ENCODE measurements at places on chromosomes 5 and 9. TPM values are rescaled to one million over a fixed set of nuclear protein-coding genes. Genes with fewer than 3 reads are reported as not detected.

DNA sequence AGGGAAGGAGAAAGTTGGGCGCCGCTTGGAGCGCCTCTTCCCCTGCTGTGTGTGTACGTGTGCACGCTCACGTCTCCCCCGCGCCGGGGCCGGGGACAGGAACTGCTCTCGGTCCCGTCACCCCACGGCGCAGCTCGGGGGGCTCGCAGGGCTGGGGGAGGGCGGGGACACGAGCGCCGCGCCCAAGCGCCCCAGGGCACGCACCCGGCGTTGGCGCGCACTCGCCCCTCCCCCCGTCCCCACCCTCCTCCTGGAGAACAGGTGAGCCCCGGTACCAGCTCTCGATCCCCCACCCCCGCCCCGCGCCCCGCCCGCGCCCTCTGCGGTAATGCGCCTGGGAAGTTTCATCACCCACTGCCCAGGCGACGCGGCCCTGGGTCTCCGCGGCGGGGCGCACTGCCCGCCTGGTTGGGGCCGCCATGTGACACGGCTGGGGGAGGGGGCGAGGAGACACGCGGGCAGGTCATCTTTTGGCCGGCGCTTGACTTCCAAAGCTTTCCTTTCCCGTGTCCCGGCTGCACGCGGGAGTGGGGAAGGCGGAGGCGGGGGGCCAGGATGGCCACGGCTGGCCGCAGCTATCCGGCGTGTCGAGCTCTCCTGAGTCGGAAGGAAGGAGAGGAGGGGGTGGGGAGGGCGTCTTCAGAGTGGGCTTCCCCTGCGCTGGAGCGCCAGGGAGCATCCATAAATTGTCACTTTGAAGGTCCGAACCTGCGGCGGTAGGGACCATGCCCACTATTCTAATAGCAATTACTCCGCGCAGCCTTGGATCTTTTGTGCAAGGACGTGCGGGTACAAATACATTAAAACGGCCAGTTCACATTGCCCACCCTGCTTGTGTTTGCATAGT, 1.5 kb upstream of the STC2 start:
- peak; percentile 69 for DNase-seq

DNA sequence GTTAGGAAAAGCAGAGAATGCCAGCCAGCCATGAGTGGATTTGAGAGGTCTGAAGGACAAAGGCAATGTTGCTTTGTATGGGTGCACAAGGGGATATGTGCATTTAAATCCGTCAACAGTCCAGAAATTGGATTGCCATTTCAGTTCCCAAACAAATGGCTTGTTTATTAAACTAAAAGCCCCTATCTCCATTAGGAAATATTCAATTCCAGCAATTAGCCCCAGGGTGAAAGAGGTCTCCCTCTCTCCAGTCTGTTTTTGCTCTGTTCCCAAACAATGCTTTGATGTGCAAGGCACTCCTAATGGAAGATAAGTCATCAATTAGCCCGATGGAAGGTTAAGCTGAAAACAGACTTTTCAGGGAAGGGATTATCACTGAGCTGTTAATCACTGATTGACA, 101.3 kb downstream of the C9orf152 start:
- no peak for DNase-seq

- no peak for DNase-seq
These were observed 52.3 kb upstream of the CD180 start for GRCh38 chr5:67248703-67249589.

GRCh38 chr9:127159325-127159801, 36.9 kb upstream of the ANGPTL2 start:
- peak; percentile 77 for DNase-seq

DNA sequence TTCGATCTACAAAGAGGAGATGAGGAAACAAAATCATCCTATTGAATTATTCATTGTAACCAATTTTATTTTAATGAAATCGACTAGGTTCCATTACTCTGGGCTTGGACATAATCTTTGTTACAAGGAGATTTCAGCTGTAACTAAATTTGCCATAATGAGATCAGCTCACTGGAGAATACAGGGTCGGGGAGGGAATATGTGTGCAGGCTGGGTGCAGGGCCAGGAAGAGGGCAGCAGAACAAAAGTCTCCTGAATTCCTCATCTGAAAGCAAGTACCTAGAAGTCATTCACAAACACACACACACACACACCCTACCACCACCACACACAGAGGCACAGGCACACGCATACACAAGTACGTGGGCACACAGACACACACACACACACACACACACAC, 151.2 kb downstream of the PAPPA start:
- DNase-seq: no peak

- DNase-seq: no peak
These were observed 142.3 kb upstream of the OTULINL start for GRCh38 chr5:14439087-14439871.

DNA sequence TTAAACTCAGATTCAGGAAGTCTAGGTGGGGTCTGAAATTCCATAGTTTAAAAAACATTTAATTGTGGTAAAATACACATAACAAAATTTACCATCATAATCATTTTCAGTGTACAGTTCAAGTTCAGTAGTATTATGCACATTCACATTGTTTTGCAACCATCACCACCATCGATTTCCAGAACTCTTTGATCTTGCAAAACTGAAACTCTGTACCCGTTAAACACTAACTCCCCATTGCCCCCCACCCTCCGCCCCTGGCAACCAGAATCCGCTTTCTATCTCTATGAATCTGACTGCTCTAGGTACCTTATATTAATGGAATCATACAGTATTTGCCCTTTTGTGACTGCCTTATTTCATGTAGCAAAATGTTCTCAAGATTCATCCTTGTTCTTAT, 117.5 kb downstream of the CEP120 start:
- no peak for DNase-seq

DNA sequence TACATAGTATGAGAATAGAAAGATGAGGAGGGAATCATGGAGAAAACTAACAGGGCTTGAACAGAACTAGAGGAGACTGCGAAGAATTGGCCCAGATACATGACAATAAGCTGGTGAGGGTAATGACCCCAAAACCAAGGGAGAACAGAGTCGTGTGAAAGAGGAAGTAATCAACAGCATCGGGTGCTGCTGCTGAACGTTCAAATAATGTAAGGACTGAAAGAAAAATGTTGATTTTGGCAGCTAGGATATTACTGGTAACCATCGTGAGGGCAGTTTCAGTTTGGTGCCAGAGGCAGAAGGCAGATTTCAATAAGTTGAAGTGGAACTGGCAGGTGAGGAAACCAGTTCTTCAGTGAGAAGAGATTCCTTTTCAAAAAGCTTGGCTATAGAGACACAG, 66.8 kb upstream of the SMC2 start:
- no peak for DNase-seq

Gene SLC1A3
- 29.7 TPM for total RNA-seq

DNA sequence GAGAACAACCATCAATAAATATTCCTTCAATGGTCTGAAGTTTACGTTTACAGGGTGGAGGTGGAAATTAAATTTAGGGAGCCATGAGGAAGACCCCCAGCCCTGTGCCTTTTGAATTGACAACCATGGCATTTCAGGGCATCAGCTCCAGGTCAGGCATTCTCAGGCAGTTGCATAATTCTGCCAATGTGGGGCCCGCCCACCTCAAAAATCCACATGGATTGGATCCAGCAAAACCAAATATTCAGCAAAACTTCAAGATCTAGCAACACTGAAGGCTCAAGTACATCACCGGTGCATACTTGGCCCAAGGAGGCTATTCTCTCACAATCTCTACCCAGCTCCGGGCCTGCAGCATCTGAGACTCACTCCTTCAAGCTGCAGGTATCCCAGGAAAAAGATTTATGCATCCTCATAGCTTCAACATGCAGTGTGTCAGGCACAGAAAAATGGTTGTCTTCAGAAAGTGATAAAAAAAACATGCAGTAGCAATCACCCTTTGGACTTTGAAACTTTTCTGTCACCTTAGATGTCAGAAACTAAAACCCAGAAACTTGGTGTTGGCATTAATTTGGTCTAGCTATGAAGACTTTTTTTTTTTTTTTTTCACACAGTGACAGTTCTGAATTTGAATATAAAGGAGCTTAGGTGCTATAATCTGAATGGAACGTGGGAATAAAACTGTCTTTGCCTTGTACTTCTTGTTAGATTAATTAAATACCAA, 21.4 kb upstream of the ANXA2R start:
- DNase-seq: no peak

DNA sequence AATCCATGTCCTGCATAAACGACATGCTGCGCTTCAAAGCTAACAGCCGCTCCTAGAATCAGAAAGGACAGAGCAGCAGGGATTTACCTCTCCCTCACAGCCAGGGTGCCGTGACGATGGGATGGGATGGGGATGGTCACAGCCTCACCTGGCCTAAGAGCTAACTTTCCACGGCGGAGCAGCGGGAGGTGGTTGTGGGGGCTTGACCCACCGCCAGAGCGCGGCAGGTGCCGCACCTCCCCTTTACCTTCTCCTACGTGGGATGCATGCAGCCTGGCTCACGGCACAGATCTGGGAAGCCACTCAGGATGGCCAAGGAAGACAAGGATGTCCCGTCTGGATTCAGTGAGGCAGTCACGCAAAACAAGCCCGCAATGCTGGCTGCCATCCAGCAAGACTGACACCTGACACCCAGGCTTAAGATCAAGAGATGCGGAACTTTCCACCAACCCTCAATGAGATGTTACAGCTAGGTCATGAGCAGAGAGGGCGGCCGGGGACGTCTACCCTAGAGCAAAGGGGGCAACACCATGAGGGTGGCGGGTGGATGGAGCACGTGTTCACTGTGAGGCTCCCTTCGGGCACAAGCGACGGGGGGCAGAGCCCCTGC, 5.8 kb downstream of the BRD9 start:
- peak; percentile 55 for DNase-seq

GRCh38 chr5:39479537-39479936, 54.8 kb upstream of the DAB2 start:
- DNase-seq: no peak

Gene JADE2
- 59.3 TPM for total RNA-seq

GRCh38 chr5:135493406-135494180, 41.4 kb upstream of the TIFAB start:
- no peak for DNase-seq

DNA sequence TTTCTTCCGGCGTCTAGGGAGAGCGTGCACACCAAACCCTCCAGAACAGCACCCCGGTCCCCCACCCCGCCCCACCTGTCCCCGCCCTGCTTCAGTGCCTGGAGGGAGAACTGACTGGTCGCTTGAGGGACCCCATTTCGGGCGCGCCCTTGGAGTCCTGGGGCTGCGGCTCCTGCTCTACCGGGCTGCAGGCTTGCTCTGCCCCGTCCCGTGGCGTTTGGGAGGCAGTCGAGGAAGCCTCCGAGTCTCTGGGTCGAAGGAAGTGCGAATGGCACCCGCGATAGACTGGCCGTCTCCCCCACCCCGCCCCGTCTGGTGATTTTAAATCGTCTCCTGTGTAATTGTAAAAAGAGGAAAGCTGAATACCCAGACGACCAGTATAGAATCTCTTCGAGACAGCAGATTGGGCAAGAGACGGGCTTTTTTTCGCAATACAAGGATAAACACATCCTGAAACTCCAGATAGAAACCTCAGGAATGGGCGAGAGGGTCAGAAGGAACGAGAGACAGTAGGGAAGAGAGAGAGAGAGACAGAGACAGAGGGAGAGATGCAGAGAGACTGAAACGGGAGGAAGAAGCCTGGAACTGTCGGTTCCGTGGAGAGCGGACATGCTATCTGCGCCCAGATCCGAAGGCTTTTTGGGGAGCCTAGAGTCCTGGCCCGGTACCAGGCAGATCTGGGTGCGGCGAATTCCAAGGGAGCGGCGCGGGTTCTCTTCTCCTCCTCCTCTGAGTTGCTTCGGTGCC, 9.9 kb downstream of the PRDM6 start:
- no peak for DNase-seq

DNA sequence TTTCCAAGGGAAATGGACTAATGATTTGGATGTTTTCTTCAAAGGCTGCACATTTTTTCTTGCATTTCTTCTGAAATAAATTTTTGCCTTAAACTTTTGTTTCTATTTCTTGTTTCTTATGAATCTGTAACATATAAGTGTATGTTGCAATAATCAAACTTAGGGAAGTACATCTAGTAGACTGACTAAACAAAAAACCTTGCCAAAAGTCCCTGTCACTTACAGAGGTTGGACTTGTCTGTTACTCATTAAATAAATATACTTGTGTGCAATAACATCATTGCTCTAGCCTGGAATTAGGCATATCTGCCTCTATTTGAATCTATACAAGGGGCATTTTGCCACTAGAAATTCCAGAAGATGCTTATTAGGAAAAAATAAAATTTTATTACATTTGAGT, 56.6 kb downstream of the C6 start:
- no peak for DNase-seq

Gene PCDHAC2
- total RNA-seq: 0.13 TPM

Gene RASEF
- 6.2 TPM for total RNA-seq

Gene LECT2
- total RNA-seq: not detected

GRCh38 chr9:71479621-71480020, 288.7 kb downstream of the CEMIP2 start:
- no peak for DNase-seq

GRCh38 chr9:112224401-112225289, 49.5 kb upstream of the SUSD1 start:
- no peak for DNase-seq

DNA sequence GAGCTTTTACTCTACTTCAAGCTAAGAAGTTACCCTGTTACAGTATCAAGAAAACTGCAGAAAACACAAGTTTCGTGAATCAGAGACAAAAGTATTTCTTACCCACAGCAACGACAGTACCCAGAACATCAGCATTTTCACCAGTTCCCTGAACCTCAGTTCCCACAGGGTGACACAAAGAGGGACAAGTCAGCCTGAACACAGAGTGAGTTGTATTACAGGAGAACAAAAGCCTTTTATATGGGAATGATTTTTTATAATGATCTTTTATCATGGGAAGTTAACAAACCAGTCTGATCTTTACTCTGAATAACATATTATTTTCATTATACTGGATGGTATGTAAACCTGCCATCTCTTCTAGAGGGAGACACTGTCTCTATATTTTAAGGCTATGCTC, 139.0 kb upstream of the ITGA1 start:
- DNase-seq: no peak

GRCh38 chr9:131773911-131774379, 34.1 kb upstream of the RAPGEF1 start:
- no peak for DNase-seq

Gene SELENOP
- 206 TPM for total RNA-seq

Gene PCDHA9
- 0.34 TPM for total RNA-seq

GRCh38 chr5:132011622-132012343, at the start of gene ACSL6:
Gene ACSL6 (minus strand): TSS chr5:132011658. CDS start chr5:132011553, 105 bp downstream.
- peak; percentile 50 for DNase-seq

Gene RECK
- total RNA-seq: 3.7 TPM

DNA sequence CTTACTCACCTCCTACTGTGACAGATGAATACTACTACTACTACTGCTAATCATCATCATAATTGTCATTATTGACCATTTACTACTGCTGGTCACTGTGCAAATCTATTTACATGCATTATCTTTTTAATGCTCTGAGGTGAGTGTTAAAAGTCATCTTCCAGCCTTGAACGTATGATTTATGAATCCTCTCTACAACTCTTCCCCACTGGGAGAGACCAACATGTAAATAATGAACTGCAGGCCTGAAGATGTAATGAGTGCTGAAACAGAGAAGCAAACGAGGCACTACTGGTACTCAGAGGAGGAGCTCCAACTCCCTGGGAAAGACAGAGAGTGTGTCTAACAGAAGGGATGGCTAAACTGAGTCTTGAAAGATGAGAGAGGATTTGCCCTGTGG, 95.4 kb downstream of the JAKMIP2 start:
- DNase-seq: no peak

Gene ABCA1
- total RNA-seq: 89.1 TPM

Gene TMOD1
- total RNA-seq: 4.4 TPM
